Esophagus squamous epithelium (tissue), 5 donors: ENCODE measurements at places on chromosomes 12 and 14.

DNA sequence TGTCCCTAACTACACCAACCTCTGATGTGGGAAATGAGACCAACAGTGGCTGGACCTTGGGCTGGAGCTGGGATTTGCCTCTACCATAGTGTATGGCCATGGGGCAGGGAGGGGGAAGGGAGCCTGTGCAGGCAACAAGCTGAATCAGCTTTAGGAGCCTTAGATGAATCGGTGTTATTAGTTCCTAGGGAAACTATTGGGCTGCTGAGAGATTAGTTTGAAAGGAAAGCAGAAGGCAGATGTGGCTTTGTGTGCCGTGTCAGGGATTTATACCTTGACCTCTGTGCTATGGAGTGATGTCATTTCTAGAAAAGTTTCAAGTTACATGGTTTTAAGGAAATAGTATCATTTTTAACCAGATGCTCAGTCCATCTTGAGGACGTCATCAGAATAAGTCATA is 19.5 kb upstream of the GAS2L3 start:
- DNase-seq = no peak
- no peak overlapping the region for H3K27ac ChIP-seq
- no peak overlapping the region for H3K4me3 ChIP-seq

- no peaks in the 10 kb centered on the region for H3K36me3 ChIP-seq
- H3K27me3 ChIP-seq = no peaks in the 10 kb centered on the region
- peak overlapping the region; percentile 97 for H3K27ac ChIP-seq
- no peaks in the 10 kb centered on the region for H3K4me1 ChIP-seq
- peak overlapping the region; percentile 69 for H3K4me3 ChIP-seq
Observed at GRCh38 chr14:24036169-24036962, 15.4 kb upstream of the CARMIL3 start.

GRCh38 chr14:39241637-39242036 is 7.9 kb downstream of the MIA2 start:
- no peak overlapping the region for H3K4me3 ChIP-seq
- no peaks in the 10 kb centered on the region for H3K4me1 ChIP-seq
- H3K27me3 ChIP-seq = no peaks in the 10 kb centered on the region
- H3K36me3 ChIP-seq = no peaks in the 10 kb centered on the region

DNA sequence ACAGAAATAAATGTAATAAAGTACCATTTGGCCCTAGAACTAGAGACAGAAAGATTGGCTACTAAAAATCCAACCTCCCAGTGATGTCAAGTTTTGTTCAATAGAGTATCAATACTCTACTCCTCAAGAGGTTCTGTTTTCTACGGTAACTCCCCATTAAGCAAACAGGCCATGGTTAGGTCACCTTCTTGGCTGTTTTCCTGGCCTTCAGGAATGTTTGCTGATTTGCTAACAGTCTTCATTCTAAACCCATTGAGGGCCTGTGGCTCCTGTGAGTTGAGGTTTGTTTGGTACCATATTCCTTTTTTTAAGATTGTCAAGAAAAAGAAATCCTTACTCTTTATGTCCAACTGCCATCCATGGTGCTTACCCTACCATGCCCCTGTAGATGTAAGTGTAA is 1022.0 kb upstream of the TMEM132C start:
- DNase-seq = no peak
- H3K36me3 ChIP-seq = no peaks in the 10 kb centered on the region
- H3K4me1 ChIP-seq = no peaks in the 10 kb centered on the region
- H3K27me3 ChIP-seq = no peaks in the 10 kb centered on the region

DNA sequence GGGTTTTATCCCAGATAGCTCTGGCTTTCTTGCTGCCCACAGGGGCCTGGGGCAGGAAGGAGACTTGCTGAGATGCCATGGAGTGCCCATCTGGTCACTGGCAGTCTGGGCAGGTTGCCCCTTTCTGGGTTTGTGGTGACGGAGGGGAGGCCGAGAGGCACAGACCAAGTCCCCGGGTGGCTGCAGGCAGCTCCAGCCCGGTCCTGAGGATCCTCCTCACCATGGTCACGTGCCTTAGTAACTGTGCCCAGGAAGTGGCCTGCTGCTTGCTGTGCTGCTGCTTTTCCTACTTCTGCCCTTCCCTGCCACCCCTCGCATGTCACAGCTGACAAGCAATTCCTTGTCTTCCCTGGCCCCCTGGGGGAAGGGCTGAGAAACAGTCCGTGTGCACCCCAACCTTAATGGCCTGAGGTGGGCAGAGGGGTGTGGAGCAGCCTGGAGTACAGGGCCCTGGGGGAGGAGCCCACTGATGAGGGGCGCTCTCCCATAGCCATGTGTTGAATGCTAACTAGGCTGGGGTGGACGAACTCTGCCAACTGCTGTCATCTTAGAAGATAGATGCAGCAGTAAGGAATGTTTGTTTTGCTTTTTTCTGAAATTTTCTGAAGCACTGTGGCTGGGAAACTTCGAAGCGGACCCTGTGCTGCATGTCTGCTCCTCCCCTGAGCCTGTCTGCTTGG is 54.9 kb upstream of the SRSF5 start:
- no peaks in the 10 kb centered on the region for H3K27me3 ChIP-seq
- DNase-seq = no peak
- peaks cover 5% of the 10 kb centered on the region for H3K36me3 ChIP-seq
- H3K4me3 ChIP-seq = no peak overlapping the region

GRCh38 chr14:42353315-42353714 is 746.6 kb downstream of the LRFN5 start:
- H3K27me3 ChIP-seq = no peaks in the 10 kb centered on the region
- no peak overlapping the region for H3K27ac ChIP-seq
- H3K4me3 ChIP-seq = no peak overlapping the region
